ENCODE measurements at places on chromosomes 12 and 14. TPM values are rescaled to one million over a fixed set of nuclear protein-coding genes. Genes with fewer than 3 reads are reported as not detected.

TMEM121 gene
- 12.3 TPM for total RNA-seq

IL23A gene
- 9.8 TPM for total RNA-seq

OTX2 gene
- not detected for total RNA-seq

PLEKHG7 gene
- not detected for total RNA-seq

GALNT8 gene
- 0.87 TPM for total RNA-seq

EEA1 gene
- total RNA-seq: 12.3 TPM

POTEM gene
- total RNA-seq: not detected

AMDHD1 gene
- 1.4 TPM for total RNA-seq

USP44 gene
- 0.93 TPM for total RNA-seq

SERPINA1 gene
- total RNA-seq: 1.3 TPM

SLC10A1 gene
- total RNA-seq: not detected

ATL1 gene
- 1.8 TPM for total RNA-seq

RASSF8 gene
- total RNA-seq: 0.56 TPM

GRIN2B gene
- 0.26 TPM for total RNA-seq

TTC6 gene
- not detected for total RNA-seq

CIROP gene
- total RNA-seq: not detected

GLRX5 gene
- 21.5 TPM for total RNA-seq

LRTM2 gene
- not detected for total RNA-seq

SMARCC2 gene
- total RNA-seq: 104 TPM

VDR gene
- 182 TPM for total RNA-seq

GALNT6 gene
- 7.2 TPM for total RNA-seq

AICDA gene
- not detected for total RNA-seq

ALG10B gene
- 11.8 TPM for total RNA-seq

KLRD1 gene
- not detected for total RNA-seq

SERPINA3 gene
- not detected for total RNA-seq

SLC24A4 gene
- total RNA-seq: not detected

IL31 gene
- total RNA-seq: not detected

All from activated T-helper 17 cell treated with anti-CD3 and anti-CD28 coated beads, Interleukin-2, amount 50 U/mL, for 72 hours (primary cell).